GM19239 (cell line): ENCODE measurements at places on chromosomes 11 and 22.

DNA sequence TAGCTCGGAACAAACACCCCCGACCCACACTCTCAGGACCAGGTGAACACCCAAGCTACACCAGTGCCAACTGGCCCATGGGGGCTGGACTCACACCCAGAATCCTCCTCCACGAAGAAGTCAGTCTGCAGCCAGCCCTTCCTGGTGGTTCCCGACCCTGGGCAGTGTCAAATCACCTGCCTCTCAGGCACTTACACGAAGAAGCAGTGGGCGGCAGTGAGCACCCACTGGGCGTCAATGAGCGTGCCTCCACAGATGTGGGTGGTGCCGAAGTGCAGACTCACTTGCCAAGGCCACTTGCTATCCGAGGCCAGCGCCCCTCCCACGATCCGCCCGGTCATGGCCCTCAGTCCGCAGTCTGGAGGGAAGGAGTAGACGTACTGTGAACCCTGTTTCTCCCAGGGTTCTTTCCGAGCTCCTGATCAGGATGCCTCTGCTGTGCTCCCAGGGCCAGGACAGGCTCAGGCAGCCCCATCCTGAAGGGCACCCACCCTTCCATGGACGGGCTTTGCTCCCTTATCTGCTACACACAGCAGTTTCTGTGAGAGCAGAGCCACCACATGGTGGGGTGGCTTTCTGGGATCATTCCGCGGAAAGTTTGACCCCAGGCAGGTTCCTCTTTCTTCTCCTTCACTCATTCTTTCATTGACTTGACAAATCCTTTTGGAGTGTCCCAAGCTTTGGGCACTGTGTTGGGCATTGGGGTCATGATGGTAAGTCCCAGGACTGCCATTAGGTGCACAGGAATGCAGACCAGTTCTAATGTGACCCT is 19.4 kb downstream of the TMPRSS13 start:
- DNase-seq = no peak

DNA sequence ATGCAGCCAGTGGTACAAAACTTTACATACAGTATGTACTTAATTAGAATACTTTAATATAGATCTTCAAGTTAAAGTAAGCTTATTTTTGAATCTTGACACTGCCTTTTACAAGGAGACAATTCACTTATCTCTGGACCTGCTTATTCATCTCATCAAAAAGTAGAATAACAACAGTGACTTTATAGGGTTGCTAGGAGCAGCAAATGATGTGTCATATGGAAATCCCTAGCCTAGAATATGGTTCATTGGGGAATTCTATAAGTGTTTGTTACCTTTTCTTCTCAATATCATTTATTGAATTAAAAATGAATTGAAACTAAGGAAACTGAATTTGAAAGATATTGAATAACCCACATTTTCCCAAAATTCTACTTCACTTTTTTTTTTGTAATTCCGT is 45.0 kb upstream of the FIBIN start:
- DNase-seq = no peak

DNA sequence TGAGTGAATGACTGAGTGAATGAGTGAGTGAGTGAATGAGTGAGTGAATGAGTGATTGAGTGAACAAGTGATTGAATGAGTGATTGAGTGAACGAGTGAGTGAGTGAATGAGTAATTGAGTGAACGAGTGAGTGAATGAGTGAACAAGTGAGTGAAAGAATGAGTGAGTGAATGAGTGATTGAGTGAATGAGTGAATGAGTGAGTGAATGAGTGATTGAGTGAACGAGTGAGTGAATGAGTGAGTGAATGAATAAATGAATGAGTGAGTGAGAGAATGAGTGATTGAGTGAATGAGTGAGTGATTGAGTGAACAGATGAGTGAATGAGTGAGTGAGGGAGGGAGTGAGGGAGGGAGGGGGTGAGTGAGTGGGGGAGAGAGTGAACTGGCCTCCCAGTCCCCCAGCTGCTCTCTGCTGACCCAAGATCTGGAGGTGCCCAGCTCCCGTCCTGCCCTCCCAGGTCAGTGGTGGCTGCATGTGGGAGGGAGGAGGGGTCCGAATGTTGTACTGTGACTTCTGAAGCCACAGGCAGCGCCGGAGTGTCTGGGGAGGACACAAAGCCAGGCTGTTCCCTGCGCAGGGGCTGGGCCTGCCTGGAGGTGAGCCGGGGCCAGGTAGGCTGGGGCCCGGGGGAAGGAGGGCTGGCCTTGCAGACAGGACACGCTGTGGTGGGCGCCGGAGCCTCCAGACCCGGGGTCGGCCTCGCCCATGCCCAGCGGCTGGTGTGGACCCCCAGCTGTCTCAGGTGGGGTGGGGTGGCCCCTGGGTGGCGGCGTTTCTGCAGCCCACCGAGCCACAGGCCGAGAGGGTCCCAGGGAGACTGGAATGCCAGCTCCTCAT is 17.8 kb upstream of the PIM3 start:
- DNase-seq = no peak

DNA sequence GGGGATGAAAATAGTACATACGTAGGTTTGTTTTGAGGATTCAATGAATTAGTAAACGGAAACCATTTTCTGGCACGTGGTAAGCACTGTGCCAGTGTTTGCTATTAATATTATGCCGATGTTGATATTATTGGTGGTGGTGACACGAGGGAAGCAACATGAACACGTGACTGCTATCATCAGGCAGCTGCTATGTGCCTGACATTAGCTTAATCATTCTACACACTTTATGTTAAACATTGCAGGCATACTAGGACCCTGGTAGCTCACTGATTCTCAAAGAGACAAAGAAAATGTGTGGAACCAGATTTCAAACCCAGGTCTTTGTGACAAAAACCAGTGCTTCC is 656 bp downstream of the SRRD start:
- no peak for DNase-seq

DNA sequence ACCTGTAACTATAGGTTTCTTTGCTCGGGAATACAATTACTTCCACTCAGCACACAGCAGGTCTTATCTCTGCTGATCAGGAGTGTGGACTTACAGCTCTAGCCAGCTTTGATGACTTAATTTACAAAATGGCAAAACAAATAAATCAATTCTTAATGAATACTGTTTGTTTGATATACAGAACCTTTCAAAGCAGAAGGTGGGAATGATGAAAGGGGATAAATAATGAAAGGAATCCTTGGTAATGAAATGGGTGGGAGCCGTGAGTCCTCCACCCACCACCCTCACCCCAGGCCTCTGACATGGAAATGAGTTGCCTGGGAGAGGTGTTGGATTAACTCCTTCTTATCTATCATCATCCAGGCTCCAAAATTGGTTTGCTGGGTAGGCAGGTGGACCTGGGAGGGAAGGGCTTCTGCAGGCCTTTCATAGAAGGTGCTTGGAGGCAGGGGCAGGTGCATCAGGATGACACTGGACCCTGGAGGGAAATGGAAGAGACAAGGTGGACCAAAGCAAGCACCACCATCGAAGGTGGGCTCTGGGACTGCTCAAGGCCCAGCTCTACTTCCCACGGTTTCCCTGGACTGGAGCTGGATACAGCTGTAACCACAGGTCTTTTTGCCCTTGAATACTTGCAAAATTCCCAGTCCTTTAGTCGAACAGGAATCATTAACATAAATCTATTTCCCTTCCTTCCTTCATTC is 23.0 kb downstream of the POU2AF1 start:
- DNase-seq = no peak

DNA sequence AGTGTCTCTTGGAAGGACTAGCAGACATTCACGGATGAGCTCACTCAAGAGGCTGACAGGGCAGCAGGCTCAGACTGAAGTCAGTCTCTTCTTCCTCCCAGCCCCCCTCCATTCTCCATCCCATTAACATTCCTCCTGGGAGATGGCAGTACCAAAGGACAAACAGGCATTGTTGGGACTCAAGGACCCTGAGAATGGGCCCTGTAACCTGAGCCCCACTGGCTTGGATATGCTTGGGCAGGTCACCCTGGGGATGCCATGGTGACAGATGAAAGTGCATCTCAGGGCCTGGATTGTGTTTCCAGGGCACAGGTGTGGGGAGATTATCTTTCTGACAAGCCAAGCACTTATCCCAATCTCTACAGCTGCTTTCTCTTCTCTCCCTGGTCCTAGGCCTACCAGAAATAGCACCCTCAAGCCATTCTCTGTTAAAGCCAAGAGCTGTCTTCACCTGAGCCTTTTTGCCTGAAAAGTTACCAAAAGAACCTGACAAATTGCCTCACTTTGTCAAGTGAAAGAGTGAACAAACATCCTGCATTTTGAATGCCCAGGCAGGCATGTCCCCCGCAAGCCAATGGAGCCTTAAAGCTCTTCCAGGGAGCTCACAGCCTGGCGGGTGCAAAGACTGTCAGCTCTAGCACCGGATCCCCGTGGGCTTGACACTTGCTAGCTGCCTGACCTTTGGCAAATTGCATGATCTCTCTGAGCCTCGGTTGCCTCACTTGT is 366.0 kb upstream of the NARS2 start:
- no peak for DNase-seq

GRCh38 chr11:13335319-13335718 is 57.7 kb downstream of the BMAL1 start:
- DNase-seq = peak; percentile 43

DNA sequence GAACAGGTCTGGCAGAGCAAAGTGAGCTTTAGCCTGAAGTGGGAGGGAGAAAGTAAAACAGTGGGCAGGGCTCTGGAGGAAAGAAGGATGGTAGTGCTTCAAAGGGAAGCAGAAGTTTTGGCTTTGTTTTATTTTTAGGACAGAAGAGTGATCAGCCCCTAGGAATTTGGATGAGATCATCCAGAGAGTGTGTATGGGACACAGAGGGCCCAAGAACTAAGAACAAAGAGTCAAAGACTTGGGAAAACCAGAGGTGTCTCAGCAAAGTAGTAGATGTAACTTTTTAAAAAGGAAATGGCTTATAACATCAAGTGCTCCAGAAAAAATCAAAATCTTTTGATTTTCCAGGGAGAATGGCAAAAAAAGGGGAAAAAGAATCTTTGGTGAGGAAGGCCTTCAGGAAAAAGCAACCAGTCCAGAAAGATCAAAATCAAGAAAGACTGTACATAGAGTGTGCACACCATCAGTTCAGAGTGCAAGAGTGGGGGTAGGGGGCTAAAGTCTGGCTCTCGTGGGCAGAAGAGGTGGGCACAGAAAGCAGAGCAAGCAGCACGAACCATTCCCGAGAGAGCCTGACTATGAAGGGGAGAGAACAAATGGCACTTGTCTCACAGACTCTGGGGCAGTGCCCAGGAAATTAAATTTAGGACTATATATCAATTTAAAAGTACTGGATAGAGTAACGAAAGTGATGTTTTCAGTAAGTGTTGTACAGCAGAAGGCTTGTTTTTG is 30.0 kb downstream of the MAPK1 start:
- no peak for DNase-seq

DNA sequence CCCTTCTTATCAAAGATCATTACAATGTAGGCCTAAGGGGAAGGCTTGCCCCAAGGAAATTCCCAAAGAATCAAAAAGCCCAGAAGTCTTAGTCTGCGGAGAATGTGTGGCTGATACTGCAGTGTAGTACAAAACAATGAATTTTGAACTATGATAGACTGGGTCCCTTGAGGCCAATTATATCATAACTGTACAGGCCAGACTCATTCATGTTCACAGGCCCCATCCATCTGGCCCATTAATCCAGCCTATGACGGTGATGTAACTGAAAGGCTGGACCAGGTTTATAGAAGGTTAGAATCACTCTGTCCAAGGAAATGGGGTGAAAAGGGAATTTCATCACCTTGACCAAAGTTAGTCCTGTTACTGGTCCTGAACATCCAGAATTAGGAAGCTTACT is 35.2 kb downstream of the IGLL1 start:
- DNase-seq = no peak

GRCh38 chr22:26588729-26589366 is 1.1 kb downstream of the TPST2 start:
- DNase-seq = no peak

- no peak for DNase-seq
Observed at GRCh38 chr11:92917927-92918326, 51.5 kb upstream of the MTNR1B start.

DNA sequence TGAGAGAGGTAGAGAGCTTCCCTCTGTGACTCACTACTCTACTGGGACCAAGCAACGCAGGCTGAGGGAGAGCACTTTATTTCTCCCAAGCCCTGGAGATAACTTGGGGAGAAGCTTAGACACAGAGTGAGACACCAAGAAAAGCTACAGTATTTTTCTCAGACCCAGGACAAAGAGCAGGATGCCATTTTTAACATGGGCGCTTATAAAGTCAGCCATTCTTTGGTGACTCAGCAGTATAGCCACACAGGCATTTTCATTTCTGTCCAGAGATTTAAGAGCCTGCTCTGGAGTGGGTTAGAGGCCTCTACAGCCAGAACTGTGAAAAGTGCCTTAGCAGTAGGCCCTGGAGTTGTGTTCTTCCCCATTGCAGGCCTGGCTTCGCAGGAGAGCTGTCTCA is 55.0 kb upstream of the GLYAT start:
- DNase-seq = no peak

DNA sequence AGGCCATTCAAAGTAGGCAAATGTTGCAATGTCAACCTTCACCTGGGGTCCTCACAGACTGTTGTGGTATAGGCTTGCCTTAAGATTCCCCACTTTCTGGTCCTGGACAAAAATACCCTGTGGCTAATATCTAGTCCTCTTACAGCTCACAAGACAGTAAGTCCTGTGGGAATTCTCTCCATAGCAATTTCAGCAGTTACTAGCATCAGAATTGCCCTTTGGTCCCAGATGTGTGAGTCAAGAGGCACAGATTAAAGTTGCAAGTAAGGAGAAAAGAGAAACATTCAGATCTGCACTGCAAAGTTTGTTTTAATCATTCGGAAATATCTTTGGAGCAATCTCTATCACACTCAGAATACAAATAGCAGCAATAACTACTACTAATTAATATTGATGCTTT is 420.2 kb downstream of the NTM start:
- no peak for DNase-seq

- DNase-seq = no peak
Observed at GRCh38 chr22:37703906-37704305, 7.1 kb downstream of the TRIOBP start.

- DNase-seq = no peak
Observed at GRCh38 chr11:71200761-71201160, 51.6 kb downstream of the SHANK2 start.

DNA sequence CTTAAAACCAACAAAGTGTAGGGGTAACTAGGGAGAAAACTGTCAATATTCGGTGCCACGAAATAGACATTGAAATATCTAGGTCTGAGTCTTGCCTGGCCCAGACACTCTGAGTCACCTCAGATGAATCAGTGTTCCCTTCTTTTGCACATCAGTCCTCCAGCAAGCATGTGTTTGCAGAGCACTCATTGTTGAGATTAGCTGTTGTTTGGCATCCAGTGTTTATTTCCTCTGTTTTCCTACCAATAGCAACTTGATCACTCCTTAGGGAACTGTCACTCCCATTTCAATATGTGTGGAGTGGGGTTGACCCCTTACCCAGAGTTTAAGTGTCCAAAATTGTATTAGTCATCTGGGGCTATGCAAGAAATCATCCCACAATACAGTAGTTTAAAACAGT is 4.7 kb upstream of the ASCC2 start:
- no peak for DNase-seq

- DNase-seq = no peak
Observed at GRCh38 chr11:115502636-115503082, 1.6 kb downstream of the CADM1 start.

DNA sequence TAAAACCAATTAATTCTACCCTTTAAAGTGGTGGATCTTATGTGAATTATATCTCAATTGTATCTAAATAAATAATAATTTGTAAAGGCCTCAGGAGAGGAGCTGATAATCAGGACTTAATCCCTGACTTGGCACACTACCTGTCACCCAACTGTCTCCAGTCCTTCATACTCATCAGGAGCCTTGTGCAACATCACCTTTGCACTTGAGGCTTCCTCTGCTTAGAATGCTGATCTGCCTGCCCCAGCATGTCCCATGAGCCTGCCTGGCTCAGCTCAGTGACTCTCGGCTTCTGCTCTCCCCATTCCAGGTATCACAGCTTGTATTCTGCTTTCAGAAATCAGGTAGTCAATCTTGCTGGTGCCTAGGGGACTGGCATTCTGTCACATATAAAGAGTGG is 43.9 kb upstream of the PRODH start:
- no peak for DNase-seq
